ENCODE measurements at places on chromosomes 1 and 21.

DNA sequence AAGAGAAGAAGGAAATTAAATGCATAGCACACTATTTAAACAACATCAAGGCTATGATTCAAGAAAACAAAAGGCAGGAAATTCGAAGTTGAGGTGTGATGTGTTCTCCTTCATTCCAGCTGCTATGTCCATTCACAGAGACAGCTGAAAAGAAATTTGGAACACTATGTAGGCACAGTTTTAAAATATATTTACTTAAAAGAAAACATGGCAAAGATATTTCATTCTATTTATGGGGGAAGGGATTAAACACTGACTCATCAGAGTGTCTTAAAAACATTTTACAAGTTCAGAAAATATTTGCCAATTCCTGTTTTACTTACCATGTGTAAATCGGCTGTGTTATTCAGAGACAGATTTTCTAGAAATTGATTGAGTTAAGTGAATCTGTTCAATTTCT lies 39.4 kb upstream of the NGF start:
- no peak for DNase-seq

GRCh38 chr1:92839442-92839841 lies 7.6 kb downstream of the RPL5 start:
- no peak for DNase-seq

DNA sequence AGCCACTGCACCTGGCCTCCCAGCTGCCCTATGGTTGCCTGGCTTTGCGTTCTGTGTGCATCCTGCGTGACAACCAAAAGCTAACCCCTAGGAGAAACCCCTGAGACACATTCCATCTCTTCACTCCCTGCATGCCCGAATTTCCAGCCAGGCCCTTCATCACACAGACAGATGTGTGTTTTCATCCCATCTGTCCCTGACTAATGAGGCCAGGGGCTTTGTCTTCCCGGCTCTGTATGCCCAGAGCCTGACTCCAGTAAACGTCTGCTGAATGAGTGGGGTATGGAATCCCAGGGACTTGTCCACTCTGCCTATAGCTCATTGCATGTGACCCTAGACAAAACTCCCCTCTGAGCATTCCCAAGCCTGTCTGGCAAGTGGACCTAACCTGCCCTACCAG lies 9.6 kb downstream of the ESPN start:
- DNase-seq = no peak

DNA sequence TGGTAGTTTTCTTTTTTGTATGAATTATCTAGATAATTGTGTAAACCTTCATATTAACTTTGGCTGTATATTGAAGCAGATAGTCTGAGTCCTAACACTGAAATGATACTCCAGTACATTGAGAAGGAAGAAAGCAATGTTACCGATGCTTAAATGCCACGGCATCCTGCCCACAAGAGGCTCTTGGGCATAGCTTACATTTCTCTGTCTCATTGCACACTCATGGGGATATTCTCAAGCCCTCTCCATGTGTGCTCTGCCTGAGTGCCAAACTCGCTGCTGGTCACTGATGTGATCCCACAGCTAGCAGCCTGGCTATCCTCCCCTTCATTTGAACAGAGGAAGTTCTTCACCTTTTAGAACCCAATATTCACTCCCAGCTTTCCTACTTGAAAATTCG lies 179.4 kb downstream of the TGFB2 start:
- no peak for DNase-seq

GRCh38 chr1:94433866-94434265 lies 15.7 kb downstream of the ABCD3 start:
- no peak for DNase-seq

DNA sequence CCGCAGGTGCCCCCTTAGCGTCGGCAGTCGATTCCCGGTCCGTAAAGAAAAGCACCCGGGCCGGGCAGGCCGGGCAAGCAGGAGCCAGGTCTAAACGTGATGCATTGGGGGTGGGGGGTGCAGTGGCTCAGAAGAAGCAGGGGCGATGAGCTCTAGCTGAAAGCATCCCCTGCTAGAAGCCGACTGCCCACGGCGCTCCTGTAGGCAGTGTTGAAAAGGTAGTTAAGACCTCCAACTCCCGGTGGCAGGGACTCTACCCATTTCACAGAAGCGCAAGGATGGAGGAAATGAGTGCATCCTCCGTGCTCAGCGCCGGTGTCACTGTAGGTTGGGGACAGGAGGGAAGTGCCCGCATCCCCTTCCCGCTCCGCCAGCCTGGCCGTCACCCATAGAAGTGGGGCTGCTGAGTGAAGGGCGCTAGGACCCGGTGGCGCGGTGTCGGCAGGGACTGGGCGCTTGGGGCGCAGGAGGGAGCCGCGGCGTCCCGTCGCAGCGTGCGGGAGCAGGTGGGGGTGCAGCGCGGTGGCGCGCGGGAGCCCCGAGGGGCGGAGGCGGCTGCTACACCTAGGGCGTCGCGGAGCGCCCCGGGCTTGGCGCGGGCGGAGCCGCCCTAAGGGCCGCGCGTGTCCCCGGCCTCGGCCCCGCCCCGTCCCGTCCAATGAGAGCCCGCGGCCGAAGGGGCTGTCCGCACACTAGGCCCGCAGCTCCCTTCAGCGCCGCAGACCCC lies at the start of gene WNT2B:
Gene WNT2B (plus strand): TSS at position 688 of the 727 bp plus-strand sequence. CDS start 298 bp downstream, outside the sequence.
- peak; percentile 37 for DNase-seq

- DNase-seq = no peak
Observed at GRCh38 chr1:3410142-3410925, 44.1 kb upstream of the ARHGEF16 start.

DNA sequence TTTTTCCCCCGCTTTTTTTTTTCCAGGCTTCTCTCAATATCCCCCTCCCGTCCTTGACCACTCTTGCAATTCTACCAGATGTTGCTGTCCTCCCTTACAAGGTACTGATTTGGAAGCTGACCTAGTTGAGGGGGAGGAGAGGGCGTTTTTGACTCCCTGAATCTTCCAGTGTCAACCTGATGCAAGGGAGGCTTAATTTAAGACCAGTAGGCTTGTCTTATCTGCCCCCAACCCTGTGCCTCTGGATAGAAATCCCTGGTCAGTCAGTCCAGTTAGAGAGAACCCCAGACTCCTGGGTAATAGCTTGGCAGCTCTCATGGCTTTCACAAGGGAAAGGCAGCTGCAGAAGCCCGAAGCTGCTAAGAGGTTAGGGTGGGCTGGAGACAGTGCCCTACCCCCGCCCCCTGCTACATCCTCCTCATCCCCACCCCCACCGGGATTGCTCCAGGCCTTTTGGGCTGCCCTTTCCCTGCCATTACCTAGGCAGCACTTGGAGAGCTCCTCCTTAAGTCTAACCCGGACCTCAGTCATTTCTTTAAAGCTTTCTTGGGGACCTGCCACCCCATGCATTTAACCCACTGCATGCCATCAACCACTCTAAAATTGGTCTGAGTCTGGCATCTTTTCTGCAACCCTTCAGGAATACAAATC lies 3.6 kb downstream of the ACKR1 start:
- DNase-seq = no peak

GRCh38 chr1:82818586-82818985 lies 1017.9 kb downstream of the ADGRL2 start:
- DNase-seq = no peak
